ENCODE measurements at places on chromosomes 1 and 21.

DNA sequence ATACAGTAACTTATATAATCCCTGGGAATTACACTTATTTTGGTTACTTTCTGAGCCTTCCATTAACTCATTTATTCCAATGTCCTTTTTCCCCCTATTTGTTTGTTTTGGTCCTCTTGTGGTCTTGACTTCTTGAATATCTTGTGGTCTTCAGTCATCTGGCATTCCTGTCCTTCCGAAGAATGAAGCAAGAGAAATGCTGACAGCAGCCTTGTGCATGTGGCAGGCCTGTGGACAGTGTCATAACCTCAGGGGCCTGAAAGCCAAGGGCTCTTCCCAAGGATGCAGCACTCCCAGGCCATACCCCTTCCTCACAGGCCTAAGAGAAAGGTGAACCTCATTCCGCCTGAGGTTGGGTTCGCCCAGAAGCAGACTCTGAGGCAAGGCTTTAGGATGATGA is 470.2 kb downstream of the DISC1 start:
- DNase-seq = no peak

DNA sequence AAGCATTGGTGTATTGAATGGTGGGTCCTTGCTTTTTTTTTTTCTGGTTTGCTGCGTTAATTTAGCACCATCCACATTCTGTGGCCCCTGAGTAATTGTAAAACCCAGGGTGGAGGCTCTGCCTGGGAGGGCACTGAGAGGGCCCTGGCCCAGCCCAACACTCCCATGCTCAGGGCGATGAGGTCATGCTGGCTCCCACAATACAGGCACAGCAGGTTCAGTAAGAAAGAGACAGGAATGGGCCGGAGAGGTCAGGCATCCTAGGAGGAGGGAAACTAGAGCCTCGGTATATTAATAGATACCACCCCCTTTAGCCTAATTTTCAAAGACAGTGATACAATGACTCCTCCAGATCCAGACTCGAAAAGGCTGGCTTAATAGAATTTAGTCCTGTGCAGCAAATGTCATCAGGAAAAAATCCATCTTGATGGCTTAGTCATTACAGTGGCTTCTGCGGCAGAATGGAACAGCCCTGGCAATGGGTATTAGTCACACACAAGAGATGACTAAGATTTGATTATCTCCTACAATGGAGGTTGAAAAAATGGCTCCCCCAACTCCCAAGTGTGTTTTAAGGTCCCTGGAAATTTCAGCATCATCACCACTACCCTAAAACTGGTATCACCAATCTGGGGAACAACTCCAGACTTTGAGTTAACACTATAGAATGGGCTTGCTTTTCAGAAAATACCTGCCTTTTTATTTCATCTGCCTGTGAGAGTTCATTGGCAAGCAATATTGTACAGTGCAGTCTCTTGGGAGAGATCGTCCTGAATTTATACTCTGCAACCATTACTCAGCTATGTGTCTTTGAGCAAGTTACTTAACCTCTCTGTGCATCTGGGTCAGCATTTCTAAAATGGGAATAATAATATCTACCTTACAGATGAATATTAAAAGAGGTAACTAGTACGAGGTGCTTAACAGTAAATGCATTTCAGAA is 43.9 kb upstream of the LYST start:
- DNase-seq = peak; percentile 51

DNA sequence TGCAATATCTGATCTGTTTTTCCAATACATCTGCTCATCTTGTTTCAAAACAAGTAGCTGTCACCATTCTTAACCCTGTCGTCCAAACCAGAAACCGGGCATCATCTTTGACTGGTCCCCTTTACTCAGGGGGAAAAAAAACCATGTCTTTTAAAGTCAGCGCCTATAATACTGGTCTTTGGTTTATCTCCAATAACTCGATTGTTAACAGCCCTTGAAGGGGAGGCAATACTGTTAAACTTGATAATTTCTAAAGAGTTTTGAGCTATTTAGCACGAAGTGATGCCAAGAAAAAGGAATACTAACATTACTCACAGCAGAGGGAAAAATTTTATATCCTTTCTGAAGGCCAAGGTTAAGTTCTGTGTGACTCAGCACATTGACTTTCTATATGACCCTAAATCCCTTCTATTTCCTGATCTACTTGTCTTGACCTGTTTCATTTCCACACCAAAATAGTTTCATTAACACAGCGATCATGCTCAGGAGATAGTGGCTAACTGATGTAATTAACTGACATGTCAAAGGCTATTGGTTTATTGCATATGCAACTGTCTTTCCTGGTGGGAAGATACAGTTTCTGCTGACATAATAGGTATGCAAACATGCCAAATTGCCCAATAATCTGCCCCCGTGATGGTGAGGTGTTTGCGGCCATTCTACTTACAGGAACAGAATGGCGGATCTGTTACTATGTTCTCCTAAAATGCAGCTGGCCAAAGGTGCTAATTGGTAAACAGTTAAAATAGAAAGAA is 59.1 kb downstream of the NFIA start:
- DNase-seq = no peak

- DNase-seq = no peak
These were observed 128.0 kb upstream of the KLHDC7A start for GRCh38 chr1:18352636-18353265.

DNA sequence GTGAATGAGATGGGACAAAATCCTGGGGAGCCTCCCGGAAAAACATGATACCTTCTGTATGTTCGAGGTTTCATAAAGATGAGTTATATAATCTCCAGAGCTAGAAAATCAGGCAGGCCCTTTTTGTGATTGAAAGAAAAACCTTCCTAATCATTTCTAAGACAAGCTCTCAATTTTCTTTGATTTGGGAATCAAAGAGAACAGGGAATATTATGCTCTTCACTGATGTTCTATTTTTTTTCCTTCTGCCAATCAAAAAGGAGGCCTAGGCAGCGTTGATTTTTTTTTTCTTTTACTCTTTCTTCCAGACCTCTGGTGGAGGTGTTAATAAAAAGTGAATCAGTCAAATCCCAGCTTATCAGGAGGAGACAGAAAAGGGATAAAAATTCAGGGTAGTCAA is 34.5 kb downstream of the DIRAS3 start:
- no peak for DNase-seq

DNA sequence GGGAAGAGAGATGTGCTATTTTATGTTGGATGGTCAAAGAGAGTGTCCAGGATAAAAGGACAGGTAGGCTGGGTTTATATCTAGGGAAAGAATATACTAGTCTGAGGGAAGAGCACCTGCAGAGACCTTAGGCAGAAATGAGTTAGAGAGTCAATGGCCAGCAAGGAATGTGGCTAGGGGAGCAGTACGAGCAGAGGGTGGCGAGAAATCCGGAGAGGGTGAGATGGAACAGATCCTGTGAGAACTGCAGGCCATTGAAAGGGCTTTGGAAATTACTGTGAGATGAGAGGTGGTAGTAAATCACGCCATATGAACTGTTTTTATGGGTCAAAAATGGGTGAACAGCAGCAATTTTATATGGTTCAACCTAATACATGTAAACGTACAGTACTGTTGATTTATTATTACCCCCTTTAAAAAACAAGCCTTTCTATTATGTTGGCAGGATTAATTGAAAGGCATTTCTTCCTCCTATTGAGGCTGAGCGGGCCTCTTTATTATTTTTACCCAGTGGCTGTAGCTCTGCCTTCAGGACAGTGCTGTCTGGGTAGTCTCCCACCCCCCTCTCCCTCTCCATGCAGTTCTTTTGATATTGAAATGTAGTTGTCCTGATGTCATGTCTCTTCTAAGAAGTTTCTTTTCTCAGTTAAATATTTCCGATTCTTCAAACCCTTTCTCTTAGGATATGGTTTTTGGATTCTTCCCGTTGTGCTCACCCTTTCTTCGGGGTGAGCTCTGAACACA is 75.2 kb upstream of the CD1D start:
- DNase-seq = no peak

GRCh38 chr1:197761654-197762053 is 13.6 kb downstream of the DENND1B start:
- no peak for DNase-seq

DNA sequence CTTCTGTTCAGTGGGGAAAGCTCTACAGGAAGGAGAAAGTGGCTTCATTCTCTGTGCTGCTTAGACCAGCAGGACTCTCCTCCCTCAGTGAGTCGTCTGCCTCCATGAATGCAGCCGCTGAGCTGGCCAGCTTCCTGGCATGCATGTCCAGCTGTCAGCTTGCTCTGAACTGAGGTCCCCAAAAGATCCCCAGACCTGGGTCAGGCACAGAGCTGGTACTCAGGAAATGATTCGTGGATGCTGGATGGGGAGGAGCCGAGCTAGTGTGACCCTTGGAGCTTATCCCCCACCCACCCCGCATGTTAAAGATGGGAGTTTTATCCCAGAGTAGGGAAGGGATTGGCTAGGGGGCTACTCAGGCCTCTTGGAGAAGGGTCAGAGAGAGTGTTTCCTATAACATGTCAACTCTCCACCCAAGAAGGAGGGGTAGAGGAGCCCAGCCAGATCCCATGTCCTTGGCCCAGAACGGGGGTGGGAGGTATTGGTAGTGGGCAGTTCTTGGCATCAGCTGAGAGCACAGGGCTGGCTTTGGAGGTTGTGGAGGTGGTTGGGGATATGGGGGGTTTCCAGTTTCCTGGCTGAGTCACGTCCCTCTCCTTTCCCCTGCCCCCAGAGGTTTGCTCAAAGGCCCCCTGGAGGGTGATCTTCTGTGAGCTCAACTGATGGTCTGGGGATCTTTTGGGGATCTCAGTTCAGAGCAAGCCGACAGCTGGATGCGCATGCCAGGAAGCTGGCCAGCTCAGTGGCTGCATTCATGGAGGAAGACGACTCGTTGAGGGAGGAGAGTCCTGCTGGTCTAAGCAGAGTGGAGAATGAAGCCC is 110.1 kb downstream of the FOXD2 start:
- no peak for DNase-seq

DNA sequence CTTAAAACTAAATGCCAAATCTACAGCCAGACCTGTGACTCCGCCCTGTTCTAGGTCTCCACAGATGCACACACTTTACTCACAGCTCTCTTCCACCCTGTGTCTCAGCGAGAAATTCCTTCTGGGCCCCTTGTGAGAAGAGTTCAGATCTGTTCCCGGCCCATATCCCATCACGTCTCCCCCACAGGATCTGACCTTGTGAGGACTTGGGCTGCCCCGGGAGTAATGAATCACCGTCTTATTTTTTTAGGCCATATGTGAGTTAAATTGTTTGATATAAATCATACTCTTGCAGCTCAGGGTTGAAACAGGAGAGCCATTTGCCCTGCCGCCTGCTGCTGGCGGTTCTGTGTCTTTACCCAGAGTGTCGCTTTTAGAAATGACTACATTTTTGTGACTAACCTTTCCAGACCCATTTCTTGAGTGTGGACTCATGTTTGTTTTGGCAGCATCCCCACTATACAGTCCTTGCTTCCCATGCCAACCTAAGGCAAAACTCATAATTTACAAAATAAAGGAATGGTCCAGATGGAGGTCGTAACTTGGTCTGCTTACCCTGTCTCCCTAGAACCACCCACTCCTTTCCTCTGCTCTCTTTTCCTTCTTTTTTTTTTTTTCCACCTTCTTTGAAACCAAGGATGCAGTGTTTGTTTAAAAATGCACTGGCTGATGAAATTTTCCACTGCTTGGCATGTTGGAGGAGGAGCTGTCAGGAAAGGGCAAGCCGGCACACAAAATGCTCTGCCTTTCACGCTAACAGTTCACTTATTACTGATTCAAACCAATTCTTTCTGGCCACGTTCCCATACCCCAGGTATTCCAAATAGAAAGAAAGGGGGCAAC is 98.0 kb upstream of the C1orf105 start:
- peak; percentile 46 for DNase-seq

DNA sequence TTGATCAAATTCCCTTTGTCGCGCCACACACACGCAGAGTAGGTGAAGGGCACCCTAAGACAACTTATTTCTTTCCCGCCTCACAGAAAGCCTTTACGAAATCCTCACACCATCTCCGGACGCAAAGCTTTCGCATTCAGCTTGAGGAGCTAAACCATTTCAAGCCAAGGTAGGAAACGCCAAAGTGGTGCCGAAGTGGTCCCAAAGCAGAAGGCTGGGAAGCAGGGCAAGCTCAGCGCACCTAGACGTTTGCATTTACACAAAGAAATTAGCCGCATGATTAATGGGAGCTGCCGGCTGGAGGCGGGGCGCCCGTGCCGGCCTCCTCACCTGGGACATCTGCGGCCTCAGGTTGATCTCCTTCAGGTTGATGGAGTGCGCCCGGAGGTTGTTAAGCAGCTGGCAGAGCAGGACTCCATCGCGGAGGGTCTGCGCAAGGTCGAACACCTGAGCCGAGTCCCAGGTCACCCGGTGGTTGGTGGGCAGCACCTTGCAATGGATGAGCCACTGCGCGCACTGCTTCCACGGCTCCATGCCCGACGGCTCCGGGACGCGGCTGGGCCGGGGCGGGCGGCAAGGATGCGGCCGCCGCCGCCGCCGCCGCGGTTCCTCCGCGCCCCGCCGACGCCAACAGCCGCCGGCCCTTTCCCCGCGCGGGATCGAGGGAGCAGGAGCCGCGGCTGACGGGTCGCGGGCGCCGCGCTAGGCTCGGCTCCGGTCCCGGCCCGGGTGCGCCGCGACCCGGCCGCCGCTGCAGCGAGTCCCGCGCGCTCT is 457 bp downstream of the VAV3 start:
- DNase-seq = peak; percentile 23

GRCh38 chr1:220908757-220909156 is 29.5 kb downstream of the HLX start:
- no peak for DNase-seq

GRCh38 chr1:67705735-67706453 is 20.9 kb downstream of the GADD45A start:
- peak; percentile 41 for DNase-seq

GRCh38 chr1:26537951-26538352 is 8.4 kb downstream of the RPS6KA1 start:
- DNase-seq = no peak

GRCh38 chr1:9331558-9332346 is 39.1 kb downstream of the SPSB1 start:
- no peak for DNase-seq

DNA sequence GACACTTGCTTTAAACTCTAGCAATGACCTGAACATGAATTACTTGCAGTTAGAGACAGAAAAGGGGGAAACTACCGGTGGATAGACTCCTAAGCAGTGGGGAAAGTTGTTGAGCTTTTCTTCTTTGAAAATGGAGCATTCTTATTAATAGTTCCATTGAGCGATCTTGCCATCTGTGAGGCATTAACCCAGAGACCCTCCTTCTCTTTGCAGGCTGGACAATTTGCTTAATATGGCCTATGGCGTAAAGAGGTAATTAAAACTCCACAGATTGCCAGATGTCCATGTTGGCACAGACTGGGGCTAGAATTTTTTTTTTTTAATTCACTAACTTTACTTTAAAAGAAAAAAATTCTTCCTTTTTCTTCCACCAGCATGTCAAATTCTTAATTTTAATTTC is 88.5 kb downstream of the ELAVL4 start:
- DNase-seq = no peak

DNA sequence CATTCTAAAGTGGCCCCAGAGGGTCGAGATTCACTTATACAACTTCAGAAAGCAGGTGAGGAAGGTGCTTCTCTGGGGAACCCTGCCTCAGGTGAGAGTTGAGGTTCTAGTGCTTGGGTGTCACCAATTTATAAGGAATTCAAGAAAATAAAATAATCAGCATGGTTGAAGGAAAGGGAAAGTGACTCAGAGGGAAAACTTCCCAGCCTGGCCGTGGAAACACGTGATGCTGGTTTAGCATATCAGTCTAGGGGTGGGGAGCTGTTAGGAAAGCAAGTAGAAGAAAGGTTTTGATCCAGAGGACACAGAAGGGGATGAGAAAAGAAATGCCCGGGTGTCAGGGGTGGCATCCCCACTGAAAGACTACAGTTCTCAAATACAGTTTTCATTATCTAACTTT is 37.7 kb upstream of the TMEM125 start:
- peak; percentile 39 for DNase-seq

- DNase-seq = no peak
These were observed 21.8 kb upstream of the RIMKLA start for GRCh38 chr1:42358791-42359190.

Measured in left cardiac atrium (tissue), 4 donors.